NCI-H524 (cell line): ENCODE measurements at places on chromosomes 6 and 20.

DNA sequence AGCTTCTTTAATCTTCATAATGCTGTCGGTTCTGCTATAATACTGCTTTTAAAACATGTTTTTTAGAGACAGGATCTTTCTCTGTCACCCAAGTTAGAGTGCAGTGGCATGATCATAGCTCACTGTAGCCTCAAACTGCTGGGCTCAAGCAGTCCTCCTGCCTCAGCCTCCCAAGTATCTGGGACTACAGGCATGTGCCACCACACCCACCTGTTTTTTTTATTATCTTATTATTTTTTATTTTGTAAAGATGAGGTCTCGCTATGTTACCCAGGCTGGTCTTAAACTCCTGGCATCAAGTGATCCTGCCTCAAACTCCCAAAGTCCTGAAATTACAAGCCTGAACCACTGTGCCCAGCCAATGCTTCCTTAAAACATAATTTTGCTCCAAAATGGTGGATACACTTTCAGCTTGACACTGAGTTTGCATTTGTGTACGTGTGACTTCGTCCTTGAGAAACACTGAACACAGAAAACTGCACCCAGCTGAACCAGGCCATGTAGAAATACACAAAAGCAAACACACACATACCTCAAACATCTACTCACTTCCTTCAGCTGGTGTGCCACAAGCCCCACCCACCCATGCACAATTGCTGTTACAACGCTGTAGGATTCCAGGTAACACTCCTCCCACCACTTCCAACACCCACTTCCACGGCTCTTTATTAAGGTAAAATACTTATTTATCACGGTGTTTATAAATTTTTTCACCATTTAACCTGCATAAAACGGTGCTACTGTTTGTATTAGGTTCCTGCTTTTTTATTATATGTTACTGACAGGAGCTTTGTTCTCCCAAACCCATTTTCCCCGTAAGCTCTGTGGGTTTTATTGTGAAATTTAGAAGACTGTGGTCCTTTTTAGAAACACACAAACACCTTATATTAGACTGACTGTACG, 109.1 kb downstream of the TSHZ2 start:
- no peak for DNase-seq

DNA sequence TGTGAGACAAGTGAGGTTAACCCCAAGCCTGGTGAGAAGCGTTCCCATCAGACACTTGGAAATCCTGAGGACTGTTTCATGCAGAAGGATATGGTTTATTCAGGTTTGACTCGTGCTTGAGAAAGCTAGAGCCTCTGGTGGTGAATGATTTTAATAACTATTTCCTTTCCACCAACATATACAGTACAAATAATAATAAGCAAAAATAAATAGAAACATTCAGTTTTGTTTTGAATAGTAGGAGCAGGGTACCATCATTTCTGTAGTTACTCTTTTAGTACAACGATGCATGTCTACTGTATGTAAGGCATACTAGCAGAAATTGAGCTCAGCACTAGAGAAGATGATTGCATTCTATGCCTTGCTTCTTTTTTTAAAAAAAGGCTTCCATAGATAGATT, 33.5 kb downstream of the PLG start:
- no peak for DNase-seq

DNA sequence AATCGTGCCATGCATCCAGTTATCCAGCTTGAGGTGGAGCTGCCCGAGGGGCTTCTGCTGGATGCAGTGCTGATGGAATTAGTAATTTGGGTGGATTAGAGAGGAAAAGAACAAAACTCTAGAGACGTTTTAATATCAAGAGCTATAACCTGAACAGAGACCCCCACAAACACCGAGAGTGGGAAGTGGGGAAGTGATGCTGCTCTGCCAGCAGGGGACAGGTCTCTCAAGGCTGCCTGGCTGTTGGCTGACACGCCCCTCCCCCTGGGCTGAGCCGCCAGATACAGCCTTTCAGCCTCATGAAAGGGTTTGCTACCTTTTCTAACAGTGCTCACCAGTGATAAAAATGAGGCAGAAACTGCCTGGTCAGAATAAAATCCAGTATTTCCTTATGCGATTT, 9.6 kb downstream of the LEMD2 start:
- DNase-seq: no peak

DNA sequence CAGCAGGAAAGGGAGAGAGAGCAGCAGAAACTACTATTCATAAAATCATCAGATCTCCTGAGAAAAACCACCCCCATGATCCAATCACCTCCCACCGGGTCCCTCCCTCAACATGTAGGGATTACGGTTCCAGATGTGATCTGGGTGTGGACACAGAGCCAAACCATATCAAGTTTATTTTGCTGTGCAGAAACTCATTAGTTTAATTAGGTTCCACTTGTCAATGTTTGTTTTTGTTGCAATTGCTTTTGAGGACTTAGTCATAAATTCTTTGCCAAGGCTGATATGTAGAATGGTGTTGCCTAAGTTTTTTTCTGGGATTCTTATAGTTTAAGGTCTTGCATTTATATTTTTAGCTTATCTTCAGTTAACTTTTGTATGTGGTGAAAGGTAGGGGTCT, 422.0 kb upstream of the HS3ST5 start:
- DNase-seq: no peak

- no peak for DNase-seq
Observed at GRCh38 chr20:58058421-58059259, 169.8 kb downstream of the ANKRD60 start.

DNA sequence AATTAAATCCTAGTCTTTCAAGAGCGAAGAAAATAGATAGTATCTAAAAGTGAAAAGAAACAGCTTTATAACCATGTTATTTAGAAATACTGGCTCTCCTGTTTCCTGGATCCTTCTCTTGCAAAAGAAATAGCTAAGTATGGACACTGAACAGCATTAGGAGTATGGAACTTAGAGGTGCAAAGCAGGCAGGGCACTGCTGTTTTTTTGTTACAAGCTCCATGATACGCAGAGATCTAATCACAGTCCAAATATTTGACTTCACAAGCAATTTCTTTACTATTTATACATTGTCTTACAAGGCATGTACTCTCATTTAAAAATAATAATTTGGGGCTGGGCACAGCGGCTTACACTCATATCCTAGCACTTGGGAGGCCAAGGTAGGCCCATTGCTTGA, 7.6 kb downstream of the TRPC4AP start:
- DNase-seq: no peak

DNA sequence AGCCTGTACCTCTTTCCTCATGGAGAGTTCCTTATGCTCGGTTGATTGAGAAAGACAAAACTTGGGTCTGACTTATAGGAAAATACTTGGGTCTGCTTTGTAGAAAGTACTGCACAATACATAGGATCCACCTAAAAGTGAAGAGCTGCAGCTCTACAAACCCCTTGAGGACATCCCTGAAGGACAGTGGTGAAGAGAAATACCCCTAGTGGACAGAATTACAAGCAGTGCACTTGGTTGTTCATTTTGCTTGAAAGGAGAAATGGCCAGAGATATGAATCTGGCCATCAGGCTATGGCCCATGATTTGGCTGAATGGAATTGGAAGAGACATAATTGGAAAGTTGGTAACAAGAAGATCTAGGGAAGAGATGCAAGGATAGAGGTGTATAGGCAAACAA, 8.3 kb downstream of the CD24 start:
- DNase-seq: no peak
